CD4-positive, alpha-beta T cell treated with Interleukin-6 at 100 ng/mL for 8 hours (primary cell): ENCODE measurements at places on chromosomes 13 and 19.

DNA sequence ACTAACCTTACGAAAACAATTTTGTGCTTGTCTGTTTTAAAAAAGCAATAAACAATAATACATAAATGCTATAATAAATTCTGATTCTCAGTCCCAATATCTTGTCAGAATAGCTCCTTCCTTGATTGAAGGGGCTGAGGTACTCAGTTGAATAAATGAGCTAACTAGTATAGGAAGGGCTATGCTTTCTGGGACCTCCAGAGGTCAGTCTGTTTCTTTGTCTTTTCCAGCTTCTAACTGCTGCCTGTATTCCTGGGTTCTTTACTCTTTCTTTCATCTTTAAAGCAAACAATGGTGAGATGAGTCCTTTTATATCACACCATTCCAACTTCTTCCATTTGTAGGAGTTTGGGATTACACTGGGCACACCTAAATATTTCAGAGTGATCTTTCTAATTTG, 1297.0 kb upstream of the ATXN8OS start:
- DNase-seq: no peak

DNA sequence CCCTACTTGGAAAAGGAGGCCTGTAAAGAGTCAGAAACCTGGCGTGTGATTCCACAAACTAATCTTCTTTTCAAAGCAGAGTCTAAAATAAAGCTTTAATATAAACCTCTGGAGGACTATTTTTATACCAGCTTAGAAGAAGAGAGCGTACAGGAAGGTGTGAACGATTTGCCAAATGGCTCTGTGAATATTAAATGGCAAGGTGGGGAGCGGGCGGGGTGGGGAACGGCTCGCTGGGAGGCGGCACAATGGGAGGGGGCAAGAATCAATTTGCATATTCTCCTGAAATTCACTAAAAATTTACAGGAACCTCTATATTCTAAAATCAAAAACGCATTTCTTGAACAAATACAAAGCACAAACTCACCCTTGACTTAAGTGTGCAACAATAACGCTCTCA, 982 bp downstream of the ZNF780B start:
- no peak for DNase-seq

DNA sequence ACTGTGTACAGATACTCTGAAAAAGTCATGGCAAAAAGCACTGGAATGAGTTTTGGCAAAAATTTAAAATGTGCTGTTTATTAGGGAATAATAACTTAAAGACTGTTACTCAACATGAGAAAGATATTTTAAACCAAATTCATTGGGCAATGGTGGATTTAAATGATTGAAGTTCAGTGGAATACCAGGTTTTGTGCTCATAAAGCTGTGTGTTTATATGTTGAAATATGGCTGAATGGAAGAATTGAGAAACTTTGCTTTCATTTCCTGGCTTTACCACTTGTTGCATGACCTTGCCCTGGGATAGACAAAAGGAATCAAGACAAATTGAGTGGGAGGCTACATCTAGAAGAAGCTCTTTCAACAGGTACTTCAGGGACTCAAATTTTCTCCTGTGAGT, 246.4 kb downstream of the GPC5 start:
- DNase-seq: no peak

- no peak for DNase-seq
Measured at GRCh38 chr19:35119091-35119490, 3.5 kb downstream of the FXYD3 start.

- peak; percentile 18 for DNase-seq
Measured at GRCh38 chr19:48752496-48753365, at the start of gene FUT1. Gene FUT1 (minus strand): TSS chr19:48752641. CDS start chr19:48751281, 1,360 bp downstream.

GRCh38 chr19:50486823-50487515, 10.3 kb upstream of the GARIN5A start:
- DNase-seq: no peak

DNA sequence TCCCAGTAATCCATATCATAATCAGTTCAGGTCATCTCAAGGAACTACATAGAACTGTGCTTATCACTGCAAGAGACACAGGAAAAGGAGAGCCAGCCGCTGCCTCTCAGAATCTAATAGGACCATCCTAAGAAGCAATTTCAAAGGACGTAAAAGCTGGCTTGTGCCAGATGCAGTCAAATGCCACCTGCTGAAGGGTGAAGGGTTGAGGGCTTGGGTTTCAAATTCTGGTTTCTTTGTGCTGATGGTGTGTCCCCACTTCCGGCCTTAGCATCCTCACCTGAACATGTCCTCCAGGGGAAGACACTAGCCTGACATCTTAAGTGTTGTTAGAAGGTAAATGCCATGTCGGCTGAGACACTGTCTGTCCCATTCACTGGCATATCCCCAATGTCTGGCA, 477.1 kb upstream of the TSHZ3 start:
- no peak for DNase-seq

GRCh38 chr19:49149652-49150105, 5.5 kb downstream of the HRC start:
- DNase-seq: no peak

DNA sequence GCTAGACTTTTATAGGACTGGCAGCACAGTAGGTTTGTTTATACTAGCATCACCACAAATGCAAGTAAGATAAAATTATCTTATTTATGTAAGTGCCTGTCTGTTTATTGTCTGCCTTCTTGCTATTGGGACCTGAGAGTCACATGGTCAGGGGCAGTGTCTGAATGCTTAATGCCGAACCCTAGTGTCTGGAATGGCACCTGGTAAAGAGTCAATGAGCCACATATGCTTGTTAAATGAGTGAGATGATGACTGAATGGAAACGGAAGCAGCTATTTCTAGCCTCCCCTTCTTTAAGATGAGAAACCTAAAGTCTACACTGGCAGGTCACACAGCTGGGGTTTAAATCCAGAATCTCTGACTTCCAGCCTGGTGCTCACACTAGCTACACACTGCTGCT, 92.2 kb downstream of the STOML3 start:
- DNase-seq: no peak

DNA sequence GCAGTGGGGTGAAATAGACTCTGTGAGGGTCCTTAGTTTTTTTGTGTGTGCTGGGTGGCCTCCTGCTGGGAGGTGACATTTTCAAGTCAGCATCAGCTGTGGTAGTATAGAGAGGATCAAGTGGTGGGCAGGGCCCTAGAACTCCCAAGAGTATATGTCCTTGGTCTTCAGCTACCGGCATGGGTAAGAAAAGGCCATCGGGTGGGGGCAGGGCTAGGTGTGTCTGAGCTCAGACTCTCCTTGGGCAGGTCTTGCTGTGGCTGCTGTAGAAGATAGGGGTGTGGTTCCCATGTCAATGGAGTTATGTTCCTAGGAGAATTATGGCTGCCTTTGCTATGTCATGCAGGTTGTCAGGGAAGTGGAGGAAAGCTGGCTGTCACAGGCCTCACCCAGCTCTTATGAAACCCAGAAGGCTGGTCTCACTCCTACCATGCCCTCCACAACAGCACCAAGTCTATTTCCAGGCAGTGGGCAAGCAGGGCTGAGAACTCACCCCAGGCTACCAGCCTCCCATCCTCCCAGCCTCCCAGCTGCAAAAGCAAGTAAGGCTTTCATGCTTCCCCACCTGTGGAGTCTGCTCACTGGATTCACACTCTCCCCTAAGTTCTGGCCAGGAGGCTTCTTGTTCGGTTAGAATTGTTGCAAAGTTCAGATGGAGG, 130.6 kb upstream of the SOX1 start:
- DNase-seq: no peak

DNA sequence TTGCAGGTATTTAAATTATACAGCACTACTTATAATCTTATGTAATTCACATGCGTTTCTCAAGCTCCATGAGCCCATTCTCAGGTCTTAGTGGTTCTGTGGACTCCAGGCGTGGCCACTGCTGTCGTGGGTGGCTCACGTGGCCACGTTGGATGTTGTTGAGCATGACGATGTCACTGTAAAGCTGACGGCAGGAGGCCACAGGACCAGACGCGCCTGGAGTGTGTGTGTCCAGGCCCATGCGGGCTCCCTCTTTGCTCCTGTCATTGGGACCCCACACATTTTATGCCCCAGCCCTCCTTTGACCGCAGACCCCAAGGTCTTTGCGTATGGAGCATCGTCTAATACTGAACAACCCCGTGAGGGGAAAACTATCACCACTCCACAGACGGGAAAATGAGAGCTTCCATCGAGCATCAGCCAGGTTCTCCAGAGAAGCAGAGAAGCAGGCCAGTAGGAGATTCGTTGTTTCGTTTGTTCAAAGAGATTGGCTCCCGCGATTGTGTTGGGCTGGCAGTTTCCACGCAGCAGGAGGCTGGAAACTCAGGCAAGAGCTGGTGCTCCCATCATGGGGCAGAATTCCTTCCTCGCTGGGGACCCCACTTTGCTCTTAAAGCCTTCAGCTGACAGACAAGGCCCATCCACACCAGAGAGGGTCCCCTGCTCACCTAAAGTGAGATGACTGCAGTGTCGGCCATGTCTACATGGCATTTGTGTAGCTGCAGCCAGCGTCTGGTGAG, 129.3 kb upstream of the SPACA7 start:
- DNase-seq: no peak
